Pancreas (tissue), 10 donors: ENCODE measurements at places on chromosomes 4 and X.

DNA sequence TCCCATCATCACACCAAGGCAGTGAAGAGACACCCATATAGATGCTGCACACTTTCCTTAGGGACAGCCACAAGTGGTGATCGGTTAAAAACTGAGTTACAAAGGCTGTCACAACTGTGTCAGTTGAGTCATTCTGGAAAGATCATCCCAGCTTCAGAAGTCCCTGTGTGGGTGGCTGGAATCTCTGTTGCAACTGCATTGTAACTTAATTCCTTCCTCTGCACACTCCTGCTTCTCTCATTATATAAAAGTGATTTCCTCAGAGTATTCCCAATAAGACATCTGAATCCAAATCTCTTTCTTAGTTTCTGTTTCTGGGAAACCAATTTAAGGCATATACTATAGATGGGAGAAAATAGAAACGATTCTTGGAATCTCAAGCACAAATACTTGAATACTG is 88.1 kb downstream of the FSTL5 start:
- no peaks in the 10 kb centered on the region for H3K36me3 ChIP-seq
- H3K27me3 ChIP-seq = no peaks in the 10 kb centered on the region
- no peak overlapping the region for H3K4me3 ChIP-seq
- DNase-seq = no peak

DNA sequence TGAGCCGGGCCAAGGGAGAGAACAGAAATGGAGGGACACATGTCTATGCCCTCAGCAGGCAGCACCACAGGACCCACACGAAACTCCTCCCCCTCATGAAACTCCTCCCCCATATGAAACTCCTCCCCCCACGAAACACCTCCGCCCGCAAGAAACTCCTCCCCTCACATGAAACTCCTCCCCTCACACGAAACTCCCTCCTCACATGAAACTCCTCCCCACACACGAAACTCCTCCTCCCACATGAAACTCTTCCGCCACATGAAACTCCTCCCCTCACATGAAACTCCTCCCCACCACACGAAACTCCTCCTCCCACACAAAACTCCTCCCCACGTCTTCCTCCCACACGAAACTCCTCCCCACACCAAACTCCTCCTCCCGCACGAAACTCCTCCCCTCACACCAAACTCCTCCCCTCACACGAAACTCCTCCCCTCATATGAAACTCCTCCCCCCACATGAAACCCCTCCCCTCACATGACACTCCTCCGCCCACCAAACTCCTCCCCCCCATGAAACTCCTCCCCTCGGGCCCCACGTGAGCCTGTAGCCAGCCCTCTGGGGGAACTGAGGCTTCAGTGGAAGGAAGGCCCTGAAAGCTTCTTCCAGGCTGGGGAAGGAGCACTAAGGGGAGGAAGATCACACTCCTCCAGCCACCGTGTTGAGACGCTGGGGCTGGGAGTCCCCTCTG is 15.2 kb downstream of the ADRA2C start:
- H3K27me3 ChIP-seq = no peaks in the 10 kb centered on the region
- H3K36me3 ChIP-seq = no peaks in the 10 kb centered on the region
- H3K4me1 ChIP-seq = peaks cover 8% of the 10 kb centered on the region

GRCh38 chr4:8322794-8323704 is 53.5 kb downstream of the HTRA3 start:
- no peaks in the 10 kb centered on the region for H3K27me3 ChIP-seq
- H3K4me1 ChIP-seq = no peaks in the 10 kb centered on the region
- no peak for DNase-seq
- no peak overlapping the region for H3K4me3 ChIP-seq

GRCh38 chr4:2494992-2495391 is 26.1 kb downstream of the RNF4 start:
- no peak overlapping the region for H3K27ac ChIP-seq
- H3K4me1 ChIP-seq = no peaks in the 10 kb centered on the region
- no peak for DNase-seq
- H3K4me3 ChIP-seq = no peak overlapping the region

GRCh38 chr4:94285666-94286065 is 57.0 kb downstream of the HPGDS start:
- H3K27me3 ChIP-seq = no peaks in the 10 kb centered on the region
- H3K27ac ChIP-seq = no peak overlapping the region
- no peaks in the 10 kb centered on the region for H3K4me1 ChIP-seq
- H3K4me3 ChIP-seq = no peak overlapping the region
- no peak for DNase-seq
- peaks cover 5% of the 10 kb centered on the region for H3K36me3 ChIP-seq

GRCh38 chrX:72236841-72237240 is 2.0 kb downstream of the ERCC6L start:
- H3K4me3 ChIP-seq = no peak overlapping the region
- no peaks in the 10 kb centered on the region for H3K4me1 ChIP-seq
- no peaks in the 10 kb centered on the region for H3K36me3 ChIP-seq
